ENCODE measurements at places on chromosomes 12 and 14. TPM values are rescaled to one million over a fixed set of nuclear protein-coding genes. Genes with fewer than 3 reads are reported as not detected.

- peaks cover 7% of the 10 kb centered on the region for H3K4me1 ChIP-seq
- H3K4me3 ChIP-seq: no peak overlapping the region
- no peaks in the 10 kb centered on the region for H3K27me3 ChIP-seq
- no peaks in the 10 kb centered on the region for H3K36me3 ChIP-seq
- no peak for DNase-seq
Observed at GRCh38 chr12:116528498-116528897, 30.7 kb upstream of the MAP1LC3B2 start.

DNA sequence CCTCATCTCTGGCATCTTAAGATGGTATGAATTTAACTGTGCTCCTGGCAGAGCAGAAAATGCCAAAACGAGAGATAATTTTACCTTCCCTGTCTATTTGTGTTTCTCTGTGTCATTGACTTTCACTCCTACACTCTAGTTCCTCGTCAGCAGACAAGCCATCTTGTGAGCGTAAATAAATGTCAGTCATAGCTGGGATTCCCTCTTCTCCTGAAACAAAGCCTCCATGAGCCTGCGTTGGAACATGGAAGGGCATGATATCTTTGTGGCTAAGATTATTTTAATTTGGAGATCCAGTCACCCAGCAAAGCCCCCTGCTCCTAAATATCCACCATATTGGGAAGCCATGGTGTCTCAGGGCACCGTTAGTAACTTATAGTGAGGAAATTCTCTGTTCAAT lies 37.8 kb upstream of the TUNAR start:
- H3K4me3 ChIP-seq: no peak overlapping the region
- H3K27ac ChIP-seq: no peak overlapping the region
- H3K36me3 ChIP-seq: no peaks in the 10 kb centered on the region
- H3K4me1 ChIP-seq: no peaks in the 10 kb centered on the region
- DNase-seq: no peak
- no peaks in the 10 kb centered on the region for H3K27me3 ChIP-seq

GRCh38 chr14:89564286-89564957 lies 147.4 kb upstream of the FOXN3 start:
- H3K4me1 ChIP-seq: peaks cover 8% of the 10 kb centered on the region
- no peaks in the 10 kb centered on the region for H3K27me3 ChIP-seq
- H3K4me3 ChIP-seq: no peak overlapping the region
- H3K27ac ChIP-seq: no peak overlapping the region

RNASE2 gene
- polyA plus RNA-seq: 16.6 TPM

IRAK3 gene
- polyA plus RNA-seq: 5.9 TPM

- DNase-seq: no peak
- no peak overlapping the region for H3K4me3 ChIP-seq
- H3K4me1 ChIP-seq: peaks cover 28% of the 10 kb centered on the region
- no peaks in the 10 kb centered on the region for H3K27me3 ChIP-seq
- no peak overlapping the region for H3K27ac ChIP-seq
Observed at GRCh38 chr12:96240656-96241055, 46.5 kb downstream of the ELK3 start.

DNA sequence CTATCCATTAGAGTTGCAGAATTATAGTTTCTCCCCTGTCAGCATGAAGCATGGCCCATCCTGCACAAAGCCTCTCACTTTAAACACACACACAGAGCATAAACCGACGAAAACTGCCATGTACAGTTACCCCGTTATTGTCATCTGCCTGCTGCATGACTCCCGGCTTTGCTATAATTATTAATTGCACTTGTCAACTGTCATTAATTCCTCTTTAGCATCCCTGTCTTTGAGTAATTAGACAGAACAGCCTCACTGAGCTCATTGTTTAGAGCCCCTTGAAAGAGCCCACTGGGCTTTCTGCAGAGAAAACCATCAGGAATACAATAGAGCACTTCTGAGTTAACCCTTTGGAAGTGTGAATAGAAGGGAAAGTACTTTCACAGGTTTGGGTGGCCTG lies 307.2 kb upstream of the SOX5 start:
- no peaks in the 10 kb centered on the region for H3K27me3 ChIP-seq
- DNase-seq: no peak
- H3K4me1 ChIP-seq: no peaks in the 10 kb centered on the region
- no peak overlapping the region for H3K27ac ChIP-seq

PDZRN4 gene
- 0.48 TPM for polyA plus RNA-seq

- no peak for DNase-seq
- no peak overlapping the region for H3K4me3 ChIP-seq
- H3K27me3 ChIP-seq: no peaks in the 10 kb centered on the region
- H3K27ac ChIP-seq: no peak overlapping the region
Observed at GRCh38 chr14:72401632-72402376, 469.6 kb downstream of the RGS6 start.

GRCh38 chr14:65623759-65624158 lies 211.2 kb downstream of the FUT8 start:
- H3K27me3 ChIP-seq: no peaks in the 10 kb centered on the region
- H3K27ac ChIP-seq: no peak overlapping the region
- peaks cover 9% of the 10 kb centered on the region for H3K36me3 ChIP-seq
- H3K4me1 ChIP-seq: no peaks in the 10 kb centered on the region
- DNase-seq: no peak

GRCh38 chr14:61493239-61493638 lies 171.9 kb downstream of the PRKCH start:
- DNase-seq: no peak
- no peaks in the 10 kb centered on the region for H3K27me3 ChIP-seq
- no peak overlapping the region for H3K4me3 ChIP-seq
- H3K4me1 ChIP-seq: no peaks in the 10 kb centered on the region
- H3K36me3 ChIP-seq: peaks cover 45% of the 10 kb centered on the region

DNA sequence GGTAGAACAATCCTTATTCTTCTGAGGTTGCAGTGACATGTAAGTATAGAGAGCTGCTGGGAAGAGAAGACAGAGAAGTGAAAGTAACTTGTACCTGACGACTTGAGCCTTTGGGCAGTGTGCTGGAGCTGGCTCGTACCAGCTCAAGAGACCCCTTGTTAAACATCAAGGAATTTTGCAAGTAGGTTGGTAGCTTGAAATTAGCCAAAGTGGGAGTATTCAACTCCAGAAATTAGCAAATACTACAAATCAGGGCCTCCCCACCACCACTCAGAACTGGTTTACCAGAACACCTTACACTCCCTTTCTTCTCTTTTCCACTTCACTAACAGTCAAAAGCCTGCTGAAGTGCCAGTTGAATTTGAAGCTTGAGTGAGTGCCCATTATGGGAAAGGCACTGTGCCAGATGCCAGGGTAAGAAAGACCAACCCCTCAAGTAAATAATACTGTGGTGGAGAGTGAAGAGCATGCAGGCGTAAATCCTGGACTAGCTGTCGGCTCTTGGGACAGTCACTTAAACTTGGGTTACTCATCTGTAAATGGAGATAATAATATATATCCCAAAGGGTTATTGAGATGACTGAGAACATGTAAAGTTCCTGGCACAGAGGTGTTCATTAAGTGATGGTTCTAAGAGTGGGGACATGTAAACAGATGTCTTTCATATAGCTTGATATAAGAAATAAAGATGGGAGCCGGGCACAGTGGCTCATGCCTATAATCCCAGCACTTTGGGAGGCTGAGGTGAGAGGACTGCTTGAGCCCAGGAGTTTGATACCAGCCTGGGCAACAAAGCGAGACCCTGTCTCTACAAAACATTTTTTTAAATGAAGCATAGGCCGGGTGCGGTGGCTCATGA lies 27.0 kb upstream of the EID3 start:
- DNase-seq: no peak
- H3K27ac ChIP-seq: peak overlapping the region; percentile 2
- H3K4me3 ChIP-seq: no peak overlapping the region
- H3K4me1 ChIP-seq: peaks cover 2% of the 10 kb centered on the region
- H3K27me3 ChIP-seq: no peaks in the 10 kb centered on the region

SLC5A8 gene
- 0.55 TPM for polyA plus RNA-seq

AKAP5 gene
- 0.71 TPM for polyA plus RNA-seq

CLEC9A gene
- polyA plus RNA-seq: 12.6 TPM

GRCh38 chr12:16324272-16324671 lies 23.2 kb upstream of the MGST1 start:
- no peaks in the 10 kb centered on the region for H3K36me3 ChIP-seq
- DNase-seq: no peak
- no peaks in the 10 kb centered on the region for H3K27me3 ChIP-seq
- H3K27ac ChIP-seq: no peak overlapping the region

RFX4 gene
- 0.23 TPM for polyA plus RNA-seq

- no peak for DNase-seq
- no peak overlapping the region for H3K27ac ChIP-seq
- no peaks in the 10 kb centered on the region for H3K4me1 ChIP-seq
- H3K4me3 ChIP-seq: no peak overlapping the region
- no peaks in the 10 kb centered on the region for H3K36me3 ChIP-seq
Observed at GRCh38 chr12:100955139-100955538, 160.6 kb downstream of the ANO4 start.

- no peaks in the 10 kb centered on the region for H3K27me3 ChIP-seq
- no peak for DNase-seq
- H3K4me3 ChIP-seq: no peak overlapping the region
- peaks cover 6% of the 10 kb centered on the region for H3K36me3 ChIP-seq
- no peak overlapping the region for H3K27ac ChIP-seq
- H3K4me1 ChIP-seq: peaks cover 68% of the 10 kb centered on the region
Observed at GRCh38 chr12:122880155-122880667, 15.7 kb downstream of the VPS37B start.

DNA sequence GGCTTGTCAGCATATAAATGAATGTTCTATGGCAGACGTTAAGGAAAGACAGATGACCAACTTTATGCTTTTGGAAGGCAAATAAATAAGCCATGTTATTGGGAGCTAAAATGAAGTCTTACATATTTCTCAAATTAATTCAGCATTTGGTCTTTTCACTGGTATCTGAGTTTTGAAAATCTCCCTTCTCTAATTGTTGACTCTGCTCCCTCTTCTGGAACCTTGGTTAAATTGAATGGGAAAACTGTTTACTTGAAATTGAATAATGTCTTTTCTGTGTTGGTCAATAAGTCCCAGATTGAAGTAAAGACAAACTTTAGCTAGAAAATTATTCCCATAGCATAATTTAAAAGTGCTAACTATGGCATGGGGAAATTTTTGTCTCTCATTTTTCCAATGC lies 38.7 kb downstream of the LGR5 start:
- no peak for DNase-seq
- H3K4me1 ChIP-seq: no peaks in the 10 kb centered on the region
- H3K27me3 ChIP-seq: no peaks in the 10 kb centered on the region
- H3K27ac ChIP-seq: no peak overlapping the region
- H3K4me3 ChIP-seq: no peak overlapping the region
- no peaks in the 10 kb centered on the region for H3K36me3 ChIP-seq
